Stimulated activated CD8-positive, alpha-beta memory T cell treated with anti-CD3 and anti-CD28 coated beads, Interleukin-2, amount 100 ng/mL, for 48 hours (primary cell): ENCODE measurements at places on chromosomes 5 and 9.

- no peak for DNase-seq
Observed at GRCh38 chr5:100505984-100506670, 29.0 kb upstream of the FAM174A start.

DNA sequence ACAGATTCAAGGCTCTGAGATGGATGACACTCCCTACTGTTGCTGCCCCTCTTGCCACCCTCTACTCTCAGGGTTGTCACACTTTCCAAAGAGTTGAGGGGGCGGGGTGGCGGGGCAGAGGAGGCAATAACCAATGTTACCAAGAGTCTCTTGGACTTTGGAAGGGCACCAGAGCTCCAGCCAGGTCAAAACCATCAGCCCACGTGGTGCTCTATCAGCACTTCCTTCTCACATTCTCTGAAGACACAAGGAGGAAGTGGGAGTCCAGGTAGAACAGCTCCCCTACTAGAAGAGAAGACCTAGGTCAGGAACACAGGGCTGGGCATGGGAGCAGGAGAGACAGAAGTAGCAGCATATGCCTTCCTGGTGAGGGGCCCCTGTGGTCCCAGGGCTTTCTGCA, 33.0 kb upstream of the PIK3R1 start:
- DNase-seq, result no peak

DNA sequence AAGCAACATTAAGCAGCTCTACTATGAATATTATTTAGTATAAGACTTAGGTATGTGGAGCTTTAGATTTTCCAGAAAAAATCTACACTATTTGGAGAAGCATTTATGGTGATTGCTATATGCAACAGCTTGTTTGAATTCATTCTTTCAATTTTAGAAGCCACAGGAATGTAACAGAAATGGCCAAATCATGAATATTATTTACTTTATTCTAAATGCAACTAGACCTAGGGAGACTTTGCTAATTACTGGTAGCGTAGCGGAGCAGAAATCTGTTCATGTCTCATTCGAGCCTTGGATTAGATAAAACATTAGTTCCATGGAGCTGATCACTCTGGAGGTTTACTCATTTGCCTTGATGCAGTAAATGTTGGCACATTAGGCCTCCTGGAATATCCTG, 290.2 kb downstream of the ZNF608 start:
- DNase-seq, result no peak

DNA sequence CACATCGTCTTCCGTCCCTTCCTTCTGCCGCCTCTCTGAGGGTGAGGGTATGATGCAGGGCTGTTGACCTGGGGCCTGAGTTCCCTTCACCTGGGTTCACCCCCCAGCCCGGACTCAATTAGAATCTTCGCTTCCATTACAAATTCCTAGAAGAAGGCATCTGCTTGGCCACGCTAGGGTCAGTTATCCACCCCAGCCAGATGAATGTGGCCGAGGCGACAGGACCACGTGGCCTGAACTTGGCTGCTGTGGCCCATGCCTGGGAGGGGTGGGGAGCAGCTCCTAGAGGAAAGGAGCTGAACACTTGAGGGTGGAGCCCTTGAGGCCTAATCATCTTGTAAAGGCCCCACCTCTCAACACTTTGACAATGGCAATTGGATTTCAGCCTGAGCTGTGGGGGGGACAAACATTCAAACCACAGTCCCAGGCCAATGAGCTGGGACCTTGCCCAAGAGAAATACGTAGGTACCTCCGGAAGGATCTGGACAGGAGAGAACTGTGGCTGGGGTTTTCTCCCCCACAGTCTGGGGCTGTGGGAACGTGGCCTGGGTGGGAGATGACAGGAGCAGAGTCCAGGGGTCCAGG, 90.6 kb upstream of the ADAMTS2 start:
- DNase-seq, result no peak

DNA sequence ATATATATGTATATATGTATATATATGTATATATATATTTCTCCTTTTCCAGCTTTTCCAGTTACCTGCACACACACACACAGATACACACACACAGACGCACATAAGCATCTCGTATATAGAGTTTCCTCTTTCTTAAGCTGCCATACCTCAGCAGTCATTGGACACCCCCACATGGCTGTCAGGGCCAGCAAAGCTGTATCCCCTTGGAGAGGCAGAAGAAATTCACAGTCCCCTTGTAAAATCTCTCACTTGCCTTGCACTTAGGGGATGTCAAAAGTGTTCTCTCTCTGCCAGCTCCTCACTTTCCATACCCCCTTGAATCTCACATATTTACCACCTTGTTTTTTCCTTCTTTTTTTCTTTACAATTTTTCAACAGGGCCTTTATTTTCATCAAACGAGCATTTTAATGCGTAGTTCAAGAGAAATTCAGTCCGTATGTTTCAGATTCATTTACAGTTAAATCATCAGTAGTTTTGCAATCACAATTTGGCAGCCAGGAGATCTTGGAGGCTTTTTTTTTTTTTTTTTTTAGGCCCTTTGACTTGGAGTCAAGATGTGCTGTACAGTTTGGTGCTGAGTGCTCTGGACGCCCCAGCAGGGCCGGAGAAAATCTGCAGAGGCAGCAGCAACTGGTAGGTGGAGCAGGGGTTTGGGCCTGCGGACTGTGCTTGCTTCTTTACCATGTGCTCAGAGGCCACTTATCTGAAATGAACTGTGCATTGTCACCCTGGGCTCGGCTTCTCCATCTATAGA, 244.9 kb upstream of the KLF4 start:
- no peak for DNase-seq

DNA sequence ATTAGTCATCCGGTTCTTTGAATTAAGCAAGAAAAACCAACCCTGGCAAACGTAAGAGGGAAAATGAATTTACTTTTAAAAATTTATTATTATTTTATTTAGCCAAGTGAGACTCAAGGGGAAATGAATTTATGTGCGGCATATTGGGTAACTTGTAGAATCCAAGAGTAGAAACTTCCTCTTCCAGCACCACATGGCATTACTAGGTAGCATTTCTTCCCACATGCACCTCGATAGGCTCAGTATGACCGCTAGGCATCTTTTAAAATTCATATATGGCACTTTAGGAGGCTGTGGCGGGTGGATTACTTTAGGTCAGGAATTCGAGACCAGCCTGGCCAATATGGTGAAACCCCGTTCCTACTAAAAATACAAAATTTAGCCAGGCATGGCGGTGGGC, 17.6 kb upstream of the MYO10 start:
- no peak for DNase-seq

GRCh38 chr5:38433160-38433861, 123.1 kb downstream of the LIFR start:
- DNase-seq, result no peak

GRCh38 chr9:108083160-108083750, 593.7 kb upstream of the KLF4 start:
- no peak for DNase-seq

GRCh38 chr5:138352071-138352721, at the start of gene KDM3B:
KDM3B (plus strand) TSS chr5:138352685; CDS start chr5:138352796, 111 bp downstream.
- DNase-seq, result peak; percentile 86

DNA sequence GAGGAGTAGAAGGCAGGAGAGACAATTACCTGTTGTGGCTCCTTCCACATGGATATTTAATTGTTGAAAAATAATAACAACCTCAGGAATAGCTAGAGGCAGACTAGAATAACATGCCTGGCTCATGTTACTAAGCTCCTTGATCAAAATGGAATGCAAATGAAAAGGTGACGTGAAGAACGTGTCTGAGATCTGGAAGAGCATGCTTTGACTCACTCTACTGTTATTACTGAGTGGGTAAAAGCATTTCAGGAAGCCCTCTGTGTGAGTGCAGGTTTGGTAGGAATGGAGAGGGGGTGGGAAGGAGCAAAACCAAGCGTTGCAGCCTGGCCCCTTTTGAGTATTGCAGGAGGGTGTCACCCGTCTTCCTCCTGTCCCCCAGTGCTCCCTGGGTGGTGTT, 84.8 kb downstream of the EQTN start:
- no peak for DNase-seq

GRCh38 chr9:96006296-96006879, 130.9 kb downstream of the ERCC6L2 start:
- no peak for DNase-seq

- no peak for DNase-seq
Observed at GRCh38 chr5:125390326-125390725, 643.9 kb upstream of the ZNF608 start.

DNA sequence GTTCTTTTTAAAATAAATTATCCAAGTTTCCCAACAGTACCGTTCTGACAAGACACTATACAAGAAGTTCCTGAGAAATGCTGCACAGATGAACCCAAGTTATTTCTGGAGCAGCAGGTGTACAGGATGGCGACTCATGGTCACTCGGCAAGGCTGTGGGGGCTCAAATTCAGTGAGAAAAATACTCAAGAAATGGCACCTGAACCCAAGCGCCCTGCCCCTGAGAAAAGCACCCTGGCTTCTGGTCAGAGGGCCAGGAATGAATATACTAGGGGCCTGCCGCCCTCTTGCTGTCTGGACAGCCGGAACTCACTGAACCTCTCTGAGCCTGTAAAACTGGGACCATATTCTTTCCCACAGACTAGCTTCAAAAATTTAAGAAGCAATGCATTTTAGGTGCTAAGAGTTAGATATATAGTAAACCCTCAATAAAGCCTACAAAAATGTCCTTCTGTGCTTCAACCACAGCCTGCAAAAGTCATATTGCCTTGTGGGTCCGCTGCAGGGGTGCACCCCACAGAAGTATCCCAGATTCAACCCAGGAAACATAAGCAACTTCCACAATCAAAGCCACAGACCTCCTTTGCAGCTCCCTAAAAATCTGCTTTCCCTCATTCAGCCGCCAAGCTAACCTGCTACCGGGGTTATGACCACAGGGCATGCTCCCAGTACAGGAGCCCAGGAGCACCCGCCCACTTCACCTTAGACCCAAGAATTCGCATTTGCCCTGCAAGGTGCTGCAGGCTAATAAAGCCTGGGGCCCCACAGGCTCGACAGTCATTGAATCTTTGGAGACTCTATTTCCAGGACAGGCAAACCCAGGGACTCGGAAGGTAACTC, 1.4 kb downstream of the RAPGEF1 start:
- no peak for DNase-seq

DNA sequence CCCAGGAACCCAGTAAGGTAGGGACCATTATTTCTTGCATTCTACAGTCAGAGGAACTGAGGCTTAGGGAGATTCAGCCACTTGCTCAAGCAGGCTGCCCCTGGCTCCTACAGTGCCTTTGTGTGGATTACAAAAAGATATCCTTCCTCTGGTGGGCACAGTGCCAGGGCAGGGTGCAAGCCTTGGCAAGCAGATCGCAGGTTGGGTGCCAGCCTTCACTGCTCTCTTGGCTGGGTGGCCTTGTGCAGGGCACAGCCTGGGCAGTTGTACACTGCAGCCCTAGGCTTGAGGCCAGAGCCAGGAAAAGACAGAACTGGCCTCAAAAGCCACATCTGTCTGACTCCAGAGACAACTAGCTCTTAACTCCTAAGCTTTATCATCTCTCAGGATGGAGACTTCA, 15.0 kb downstream of the DOCK2 start:
- no peak for DNase-seq

GRCh38 chr5:57316798-57317327, 143.0 kb downstream of the GPBP1 start:
- no peak for DNase-seq

DNA sequence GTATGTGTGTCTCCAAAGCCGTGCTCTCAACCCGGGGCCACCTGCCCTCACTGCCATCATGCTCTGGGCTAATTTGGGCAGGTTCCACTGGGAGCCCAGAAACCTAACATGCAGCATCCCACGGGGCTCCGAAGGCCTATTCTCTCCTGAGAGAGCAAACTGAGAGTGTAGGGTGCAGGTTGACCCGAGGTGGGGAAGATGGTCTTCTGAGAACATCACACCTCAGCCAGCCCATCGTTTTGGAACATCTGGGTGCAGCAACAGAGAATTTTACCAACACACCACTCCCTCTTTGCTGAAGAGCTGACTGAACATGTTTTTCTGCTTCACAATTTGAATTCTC, 294.6 kb upstream of the TUT7 start:
- DNase-seq, result no peak

- no peak for DNase-seq
Observed at GRCh38 chr9:106653213-106653612, 209.8 kb upstream of the ZNF462 start.

DNA sequence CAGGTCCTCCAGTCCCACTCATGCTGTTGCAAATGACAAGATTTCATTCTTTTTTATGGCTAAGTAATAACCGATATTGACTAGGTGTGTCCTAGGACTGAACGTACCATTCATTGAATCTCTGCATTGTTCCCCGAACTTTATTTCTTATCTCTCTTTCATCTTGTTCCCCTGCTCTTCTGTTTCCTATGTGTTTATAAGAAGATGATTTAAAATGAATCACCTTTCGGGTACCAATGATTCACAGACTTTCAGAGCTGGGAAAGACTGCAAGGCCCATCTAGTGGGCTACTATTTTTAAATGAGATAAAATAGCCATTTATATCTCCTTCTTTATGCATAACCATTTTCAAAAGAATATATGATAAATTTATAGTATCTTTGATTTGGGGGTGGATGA, 133.0 kb downstream of the CDH18 start:
- DNase-seq, result no peak

DNA sequence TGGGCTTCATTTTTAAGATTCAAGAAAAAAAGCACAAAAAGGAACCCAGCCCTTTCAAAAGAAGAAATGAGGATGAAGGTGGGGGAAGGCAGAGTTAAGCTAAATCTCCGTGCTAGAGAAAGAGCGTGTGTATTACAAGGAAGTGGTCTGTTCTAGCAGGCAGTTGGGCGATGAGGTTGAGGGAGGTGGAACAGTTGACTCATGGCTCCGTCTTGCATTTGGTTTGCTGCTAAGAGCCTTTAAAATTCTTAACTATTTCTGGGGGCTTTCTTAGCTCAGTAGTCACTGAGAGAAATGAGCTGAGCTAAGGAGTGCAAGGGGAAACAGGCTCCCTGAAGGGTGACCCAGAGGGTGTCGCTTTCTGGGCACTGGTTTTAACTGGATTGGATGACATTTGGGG, 117.4 kb downstream of the GCNT1 start:
- peak; percentile 62 for DNase-seq

- DNase-seq, result no peak
Observed at GRCh38 chr5:152546493-152546892, 141.4 kb upstream of the NMUR2 start.

- DNase-seq, result no peak
Observed at GRCh38 chr9:69188975-69189374, 14.9 kb downstream of the TJP2 start.

DNA sequence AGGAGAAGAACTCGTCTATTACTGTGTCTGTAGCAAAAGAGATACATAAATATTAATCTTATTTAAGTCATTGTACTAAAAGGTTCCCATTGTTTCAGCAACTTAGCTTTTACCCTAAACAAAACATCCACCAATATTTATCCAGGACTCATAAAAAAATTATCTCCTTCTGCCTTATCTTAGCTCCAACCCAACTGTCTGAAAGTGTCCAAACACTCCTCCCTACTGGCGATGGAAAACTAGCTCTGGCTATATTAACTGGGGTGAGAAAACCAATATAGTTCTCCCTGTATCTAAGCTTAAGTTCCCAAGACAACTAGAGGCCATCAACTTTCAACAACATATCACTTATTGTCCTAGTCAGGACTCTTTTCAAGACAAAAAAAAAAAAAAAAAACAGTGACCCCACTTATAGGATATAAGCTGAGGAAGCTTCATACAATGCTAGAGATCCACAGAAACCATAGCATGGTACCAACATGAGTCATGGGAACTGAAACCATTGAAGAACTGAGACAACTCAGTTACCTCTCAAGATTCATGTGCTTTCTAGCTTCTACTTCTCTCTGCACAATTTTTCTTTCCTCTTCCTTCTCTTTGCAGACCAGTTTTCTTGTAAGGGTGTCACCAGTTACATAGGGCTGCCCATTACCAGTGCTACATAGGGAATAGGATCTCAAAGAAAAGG, 150.7 kb upstream of the RASA1 start:
- DNase-seq, result no peak
